Suprapubic skin (tissue), 4 donors: ENCODE measurements at places on chromosomes 3 and 15.

DNA sequence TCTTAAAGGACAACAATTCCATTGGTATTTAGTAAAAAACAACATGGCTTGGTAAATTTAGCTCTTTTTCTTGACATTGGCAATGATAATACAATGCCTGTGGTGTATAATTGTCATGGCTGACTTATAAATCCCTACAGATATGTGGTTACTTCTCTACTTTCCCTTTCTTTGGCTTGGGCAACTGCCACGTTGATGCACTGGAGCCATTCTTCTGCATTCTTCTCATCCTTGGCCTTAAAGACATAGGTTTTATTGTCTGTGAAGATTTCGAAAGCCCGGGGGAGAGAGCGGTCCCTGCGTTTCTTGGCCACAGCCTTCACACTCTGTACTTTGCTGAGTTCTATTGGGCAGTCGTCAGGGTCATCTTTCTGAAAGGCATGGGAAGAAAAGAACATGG lies 101.1 kb upstream of the CCNL1 start:
- no peak overlapping the region for H3K27ac ChIP-seq
- no peaks in the 10 kb centered on the region for H3K27me3 ChIP-seq
- H3K4me1 ChIP-seq, result no peaks in the 10 kb centered on the region
- DNase-seq, result no peak
- H3K36me3 ChIP-seq, result no peaks in the 10 kb centered on the region

GRCh38 chr3:196638861-196639482 lies 522 bp upstream of the NRROS start:
- peaks cover 3% of the 10 kb centered on the region for H3K27me3 ChIP-seq
- no peaks in the 10 kb centered on the region for H3K36me3 ChIP-seq
- H3K27ac ChIP-seq, result peak overlapping the region; percentile 79
- DNase-seq, result no peak
- peaks cover 23% of the 10 kb centered on the region for H3K4me1 ChIP-seq

DNA sequence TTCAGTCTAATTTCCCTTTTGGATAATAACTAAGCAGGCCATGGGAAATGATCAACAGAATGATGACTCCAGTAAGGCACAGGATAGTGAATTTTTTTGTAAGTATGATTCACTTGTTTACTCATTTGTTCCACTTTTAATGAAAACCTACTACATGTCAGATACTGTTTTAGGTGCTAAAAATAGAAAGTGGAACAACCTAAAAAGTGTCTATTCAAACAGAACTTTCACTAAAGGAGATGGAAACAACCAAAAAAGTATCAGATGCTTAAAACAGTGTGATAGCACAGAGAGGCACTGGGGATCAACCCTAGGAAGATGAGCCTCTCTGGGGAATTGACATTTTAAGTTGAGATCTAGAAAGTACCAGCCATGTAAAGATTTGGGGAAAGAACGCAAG lies 11.1 kb downstream of the RYK start:
- no peaks in the 10 kb centered on the region for H3K27me3 ChIP-seq
- no peaks in the 10 kb centered on the region for H3K36me3 ChIP-seq
- peak overlapping the region; percentile 1 for H3K27ac ChIP-seq
- no peak for DNase-seq
- peaks cover 76% of the 10 kb centered on the region for H3K4me1 ChIP-seq

GRCh38 chr15:101049856-101050622 lies 130.9 kb downstream of the LRRK1 start:
- H3K4me1 ChIP-seq, result no peaks in the 10 kb centered on the region
- H3K36me3 ChIP-seq, result peaks cover 78% of the 10 kb centered on the region
- H3K27me3 ChIP-seq, result no peaks in the 10 kb centered on the region
- DNase-seq, result peak; percentile 70
- H3K27ac ChIP-seq, result no peak overlapping the region

DNA sequence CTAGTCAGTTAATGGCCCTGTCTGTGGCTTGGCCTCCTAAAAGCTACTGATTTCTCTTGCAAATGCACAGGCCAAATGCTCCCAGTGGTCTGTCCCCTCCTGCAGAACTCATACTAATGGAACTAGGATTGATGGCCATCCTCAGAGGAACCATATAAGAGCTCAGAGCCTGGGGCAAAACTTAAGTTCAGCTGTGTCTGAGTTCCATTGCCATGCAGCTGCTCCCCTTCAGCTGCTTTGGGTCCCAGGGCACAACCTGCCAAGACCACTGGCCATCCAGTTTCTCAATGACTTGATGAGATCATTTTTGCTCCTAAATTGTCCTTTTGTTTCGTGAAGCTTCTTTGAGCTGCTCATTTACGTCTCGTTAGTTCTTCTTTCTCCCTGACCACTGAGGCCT lies 529.5 kb upstream of the TBL1XR1 start:
- H3K36me3 ChIP-seq, result no peaks in the 10 kb centered on the region
- DNase-seq, result no peak
- no peaks in the 10 kb centered on the region for H3K27me3 ChIP-seq

DNA sequence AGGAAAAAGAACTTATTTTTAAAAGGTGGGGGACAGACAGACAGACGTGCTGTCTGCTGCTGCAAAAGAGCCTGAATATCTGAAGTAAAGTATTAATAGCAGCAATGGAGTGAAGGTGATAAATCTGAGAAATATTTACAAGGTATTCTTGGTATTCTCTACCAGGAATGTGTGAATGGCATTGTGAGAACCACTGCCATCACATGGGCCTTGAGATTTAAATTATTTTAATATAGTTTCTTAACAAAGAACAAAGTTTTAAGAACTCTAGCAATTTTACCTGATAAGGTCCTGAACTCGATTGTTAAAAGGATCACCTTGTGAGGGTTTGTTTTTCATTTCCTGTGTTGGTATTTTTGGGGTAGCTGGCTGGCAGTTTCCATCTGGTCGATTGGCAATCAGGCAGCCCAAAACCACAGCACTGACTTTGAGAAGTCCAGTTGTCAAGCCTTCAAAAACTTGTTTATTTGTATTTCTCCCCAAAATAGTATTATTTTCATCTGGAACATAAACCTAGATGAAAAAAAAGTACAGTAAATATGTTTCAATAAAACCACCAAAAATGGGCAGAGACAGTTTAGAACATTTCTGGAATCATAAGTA lies 97.3 kb downstream of the ISL2 start:
- no peak overlapping the region for H3K27ac ChIP-seq
- H3K36me3 ChIP-seq, result peaks cover 23% of the 10 kb centered on the region
- no peak for DNase-seq
- no peaks in the 10 kb centered on the region for H3K27me3 ChIP-seq
- H3K4me3 ChIP-seq, result no peak overlapping the region

DNA sequence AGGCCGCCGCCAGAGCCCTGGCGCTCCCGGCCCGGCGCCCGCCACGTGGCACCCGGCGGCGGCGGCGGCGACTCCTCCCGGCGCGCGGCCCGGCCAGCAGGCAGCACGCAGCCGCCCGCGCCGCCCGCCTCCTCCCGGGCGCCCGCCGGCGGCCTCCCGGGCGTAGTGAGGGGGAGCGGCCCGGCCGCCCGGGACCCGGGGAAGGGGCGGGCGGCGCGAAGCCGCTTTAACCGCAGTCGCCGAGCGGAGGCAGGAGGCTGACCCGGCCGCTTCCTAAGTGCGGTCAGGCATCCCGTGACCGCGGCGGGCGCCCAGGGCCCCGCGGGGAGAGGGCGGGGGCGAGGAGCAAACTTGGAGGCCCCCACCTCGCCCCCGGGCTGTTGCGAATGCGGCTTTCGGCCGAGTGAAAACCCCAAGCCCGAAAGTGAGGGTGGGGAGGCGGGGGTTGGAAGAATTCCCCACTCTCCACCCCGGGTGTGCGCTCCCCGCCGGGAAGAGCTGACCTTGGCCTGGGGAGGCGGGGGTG lies 1.7 kb upstream of the HES1 start:
- peak overlapping the region; percentile 68 for H3K4me3 ChIP-seq
- H3K27ac ChIP-seq, result peak overlapping the region; percentile 89
- H3K4me1 ChIP-seq, result peaks cover 87% of the 10 kb centered on the region
- DNase-seq, result peak; percentile 84
- H3K27me3 ChIP-seq, result no peaks in the 10 kb centered on the region
- H3K36me3 ChIP-seq, result peaks cover 6% of the 10 kb centered on the region

GRCh38 chr15:59519329-59519728 lies 81.3 kb downstream of the FAM81A start:
- H3K36me3 ChIP-seq, result no peaks in the 10 kb centered on the region
- no peaks in the 10 kb centered on the region for H3K27me3 ChIP-seq
- no peaks in the 10 kb centered on the region for H3K4me1 ChIP-seq

DNA sequence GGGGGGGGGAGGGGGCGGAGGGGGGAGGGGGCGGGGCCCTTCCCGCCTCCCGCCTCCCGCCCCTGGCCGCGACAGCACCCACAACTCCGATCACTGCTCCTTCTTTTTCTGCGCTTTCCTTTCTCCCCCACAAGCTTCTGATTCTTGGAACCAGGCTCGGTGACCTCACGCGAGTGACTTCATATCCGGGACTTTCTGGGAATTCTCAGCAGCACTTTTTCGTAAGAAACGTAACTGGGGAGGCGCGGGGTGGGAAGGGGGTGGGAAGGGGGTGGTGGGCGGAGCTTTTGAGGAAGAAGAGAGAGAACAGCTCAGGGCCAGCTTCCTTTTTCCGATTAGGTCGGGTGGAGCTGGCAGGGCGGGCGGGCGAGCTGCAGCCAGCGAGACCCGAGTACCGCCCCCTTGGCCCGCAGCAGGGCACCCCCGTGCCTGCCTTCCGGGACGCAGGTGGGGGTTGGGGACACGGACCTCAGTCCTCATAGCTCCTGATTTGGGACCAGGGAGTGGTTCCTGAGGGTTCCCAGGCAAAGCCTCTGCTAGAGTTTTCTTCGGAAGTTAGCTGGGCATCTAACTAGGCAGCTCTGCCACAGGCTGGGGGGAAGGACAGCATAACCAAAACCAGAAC lies 14.6 kb downstream of the XIRP1 start:
- peak; percentile 96 for DNase-seq
- H3K4me1 ChIP-seq, result peaks cover 50% of the 10 kb centered on the region
- H3K4me3 ChIP-seq, result peak overlapping the region; percentile 51
- no peaks in the 10 kb centered on the region for H3K27me3 ChIP-seq
- H3K27ac ChIP-seq, result peak overlapping the region; percentile 92

- H3K27me3 ChIP-seq, result no peaks in the 10 kb centered on the region
- DNase-seq, result no peak
- no peak overlapping the region for H3K4me3 ChIP-seq
- peaks cover 32% of the 10 kb centered on the region for H3K4me1 ChIP-seq
- H3K27ac ChIP-seq, result no peak overlapping the region
Measured at GRCh38 chr3:42157540-42158538, 66.7 kb downstream of the TRAK1 start.

GRCh38 chr3:7238565-7239295 lies 377.8 kb downstream of the GRM7 start:
- no peak overlapping the region for H3K27ac ChIP-seq
- no peak for DNase-seq

DNA sequence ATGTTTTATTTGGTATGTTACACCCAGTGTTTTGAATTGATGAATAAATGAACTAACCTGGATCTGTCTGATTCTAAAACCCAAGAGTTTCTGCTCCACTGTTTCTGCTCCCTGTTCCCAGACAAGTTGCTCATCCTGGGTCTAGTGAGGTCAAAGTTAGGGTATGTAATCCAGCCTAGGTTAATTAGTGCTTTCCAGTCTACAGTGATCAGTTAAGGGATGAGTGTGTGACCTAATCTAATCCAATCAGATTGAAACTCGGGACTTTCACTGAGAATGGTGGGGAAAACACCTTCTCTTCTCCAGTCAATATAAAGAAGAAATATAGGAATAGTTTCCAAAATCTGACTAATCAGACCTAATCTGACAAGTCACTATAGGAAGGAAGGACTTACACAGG lies 27.8 kb upstream of the RHCG start:
- H3K4me3 ChIP-seq, result no peak overlapping the region
- H3K27me3 ChIP-seq, result peaks cover 2% of the 10 kb centered on the region
- no peak for DNase-seq
- no peak overlapping the region for H3K27ac ChIP-seq
- no peaks in the 10 kb centered on the region for H3K36me3 ChIP-seq
- H3K4me1 ChIP-seq, result no peaks in the 10 kb centered on the region

DNA sequence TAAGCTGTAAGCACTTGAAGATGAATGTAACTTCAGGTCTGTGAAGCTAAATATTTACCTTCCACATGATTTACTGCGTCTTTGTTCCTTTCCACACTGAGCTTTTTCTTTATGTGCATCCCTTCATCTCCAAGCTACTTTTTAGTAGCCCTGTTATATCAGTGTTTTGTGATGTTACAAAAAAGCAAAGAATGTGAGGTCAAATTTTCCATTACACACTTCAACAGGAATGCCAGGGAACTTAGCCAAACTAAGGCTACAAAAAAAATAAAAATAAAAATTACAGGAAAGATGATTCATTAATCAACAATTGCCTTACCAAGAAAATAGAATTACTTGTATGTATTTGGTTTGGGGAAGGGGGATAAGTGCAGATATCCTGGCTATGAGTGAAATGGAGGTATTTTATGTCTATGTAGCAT lies 73.0 kb downstream of the FILIP1L start:
- H3K27me3 ChIP-seq, result no peaks in the 10 kb centered on the region
- peak overlapping the region; percentile 91 for H3K27ac ChIP-seq
- H3K4me1 ChIP-seq, result peaks cover 47% of the 10 kb centered on the region

DNA sequence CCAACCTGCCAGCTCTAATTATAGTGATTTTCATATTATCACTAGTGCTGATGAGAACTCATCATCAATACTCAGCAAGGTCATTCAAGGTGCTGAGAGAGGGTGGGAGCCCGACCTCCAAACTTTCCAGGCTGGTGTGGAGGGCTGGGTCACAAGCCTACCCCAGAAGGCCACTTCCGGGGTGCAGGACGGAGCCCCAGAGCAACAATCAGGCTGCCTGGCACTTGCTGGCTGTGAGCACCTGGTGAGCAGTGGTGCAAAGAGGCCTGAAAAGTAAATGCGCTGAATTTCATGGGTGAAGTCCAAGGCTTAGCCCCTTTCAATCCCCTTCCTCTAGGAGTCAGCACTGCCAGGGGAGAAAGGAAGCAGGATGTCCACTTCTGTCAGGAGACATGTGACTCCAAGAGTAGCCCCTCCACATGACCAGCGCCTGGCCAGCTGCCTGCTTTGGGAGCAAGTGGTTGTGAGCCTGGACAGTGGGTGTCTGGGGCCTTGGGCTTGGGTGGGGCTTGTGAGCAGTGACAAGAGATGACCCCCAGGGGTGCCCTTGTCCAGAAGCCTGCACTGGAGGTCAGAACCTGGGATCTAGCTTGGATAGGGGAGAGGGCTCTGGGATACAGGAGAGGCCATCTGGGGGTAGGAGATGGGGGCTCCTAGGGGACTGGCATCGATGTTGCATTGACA lies 165.0 kb upstream of the TLE3 start:
- DNase-seq, result no peak
- peaks cover 42% of the 10 kb centered on the region for H3K4me1 ChIP-seq
- H3K27ac ChIP-seq, result no peak overlapping the region
- H3K4me3 ChIP-seq, result no peak overlapping the region

GRCh38 chr3:172391592-172392302 lies 56.5 kb downstream of the GHSR start:
- peaks cover 10% of the 10 kb centered on the region for H3K36me3 ChIP-seq
- DNase-seq, result no peak
- no peak overlapping the region for H3K27ac ChIP-seq
- no peak overlapping the region for H3K4me3 ChIP-seq

GRCh38 chr3:40899286-40899712 lies 300.0 kb upstream of the CTNNB1 start:
- H3K4me3 ChIP-seq, result no peak overlapping the region
- no peak overlapping the region for H3K27ac ChIP-seq

- H3K27me3 ChIP-seq, result no peaks in the 10 kb centered on the region
- H3K36me3 ChIP-seq, result no peaks in the 10 kb centered on the region
- DNase-seq, result no peak
- H3K4me1 ChIP-seq, result peaks cover 28% of the 10 kb centered on the region
- no peak overlapping the region for H3K27ac ChIP-seq
Measured at GRCh38 chr3:47949979-47950378, 66.2 kb downstream of the MAP4 start.

GRCh38 chr3:115498421-115498820 lies 124.9 kb upstream of the GAP43 start:
- H3K36me3 ChIP-seq, result no peaks in the 10 kb centered on the region
- H3K4me1 ChIP-seq, result no peaks in the 10 kb centered on the region
- no peak overlapping the region for H3K4me3 ChIP-seq
- no peak for DNase-seq
